ENCODE measurements at places on chromosomes 7 and 10. TPM values are rescaled to one million over a fixed set of nuclear protein-coding genes. Genes with fewer than 3 reads are reported as not detected.

AIFM2 gene
- 12.1 TPM for total RNA-seq

IQUB gene
- total RNA-seq: under 0.01 TPM

ZNF438 gene
- total RNA-seq: 6.3 TPM

CLRN3 gene
- not detected for total RNA-seq

ZNF804B gene
- total RNA-seq: not detected

DKK1 gene
- 229 TPM for total RNA-seq

FASTK gene
- 85.9 TPM for total RNA-seq

ZWINT gene
- total RNA-seq: 10.2 TPM

SEPTIN14 gene
- total RNA-seq: not detected

AGR2 gene
- total RNA-seq: not detected

DIP2C gene
- total RNA-seq: 9.1 TPM

COL1A2 gene
- 7,749 TPM for total RNA-seq

EBF3 gene
- total RNA-seq: 38.5 TPM

SPDYE9 gene
- not detected for total RNA-seq

GIMAP8 gene
- total RNA-seq: 0.81 TPM

PAPOLB gene
- 0.49 TPM for total RNA-seq

TRIL gene
- 0.72 TPM for total RNA-seq

TAF3 gene
- total RNA-seq: 1.9 TPM

PIK3AP1 gene
- not detected for total RNA-seq

SLC18A3 gene
- 1.3 TPM for total RNA-seq

OPALIN gene
- not detected for total RNA-seq

CFAP69 gene
- total RNA-seq: 1.8 TPM

CPN1 gene
- not detected for total RNA-seq

IDI1 gene
- 79.1 TPM for total RNA-seq

STOX1 gene
- not detected for total RNA-seq

PRF1 gene
- not detected for total RNA-seq

STEAP1B gene
- total RNA-seq: 1.8 TPM

DLX5 gene
- not detected for total RNA-seq

DRGX gene
- total RNA-seq: not detected

TES gene
- 32.9 TPM for total RNA-seq

ADCY1 gene
- total RNA-seq: 0.49 TPM

FLNC gene
- 131 TPM for total RNA-seq

AKR1D1 gene
- not detected for total RNA-seq

HTRA1 gene
- total RNA-seq: 123 TPM

PNLIPRP1 gene
- not detected for total RNA-seq

PON1 gene
- total RNA-seq: not detected

CLDN3 gene
- not detected for total RNA-seq

AHCYL2 gene
- total RNA-seq: 15.2 TPM

OPN4 gene
- not detected for total RNA-seq

GALNT17 gene
- total RNA-seq: not detected

CALHM3 gene
- total RNA-seq: not detected

ANAPC16 gene
- total RNA-seq: 75.3 TPM

MLXIPL gene
- total RNA-seq: 1.5 TPM
